ENCODE measurements at places on chromosomes 13 and 19.

DNA sequence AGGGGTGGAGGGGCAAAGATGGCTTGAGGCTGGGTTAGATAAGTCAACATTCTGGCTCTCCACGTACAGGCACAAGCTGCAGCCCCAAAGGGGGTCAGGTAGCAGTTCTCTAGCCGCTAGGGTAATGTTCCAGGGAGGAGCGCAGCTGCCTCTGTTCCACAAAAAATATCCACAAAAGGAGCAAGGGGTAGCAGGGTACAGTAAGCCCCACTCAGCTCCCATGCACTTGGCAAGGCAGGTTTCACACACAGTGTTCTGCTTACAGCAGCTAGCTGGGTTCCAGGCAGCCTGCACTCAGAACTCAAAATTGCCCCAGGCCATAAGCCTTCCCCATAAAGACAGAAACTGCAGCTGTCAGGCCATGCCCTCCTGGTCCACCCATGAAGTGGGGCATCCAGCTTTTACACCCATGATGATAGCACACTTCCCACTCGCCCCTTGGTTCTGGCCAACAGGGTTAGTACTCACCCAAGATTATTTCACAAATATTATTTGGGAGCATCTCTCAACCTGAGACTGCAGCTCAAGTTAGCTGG is 130.0 kb downstream of the CYSLTR2 start:
- no peak for DNase-seq

- DNase-seq, result no peak
Observed at GRCh38 chr13:102028868-102029267, 373.0 kb downstream of the FGF14 start.

DNA sequence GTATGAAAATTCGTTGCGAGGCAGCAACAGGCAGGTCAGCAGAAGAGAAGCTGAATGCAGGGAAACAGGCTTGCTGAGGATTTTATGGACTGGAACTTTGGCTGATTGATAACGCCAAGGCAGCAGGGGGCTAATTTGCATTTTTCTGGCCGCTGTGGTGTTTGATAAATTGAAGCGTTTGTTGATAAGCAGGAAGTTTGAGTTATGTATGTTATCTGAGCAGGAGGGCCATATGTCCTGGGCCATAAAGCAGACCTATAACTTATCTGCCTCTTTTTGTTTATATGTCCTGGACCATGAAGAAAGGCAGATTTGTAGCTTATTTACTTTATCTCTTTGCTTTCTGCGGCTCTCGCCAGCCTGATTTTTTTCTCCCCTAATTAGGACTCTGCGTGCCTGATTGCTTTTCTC is 65.9 kb downstream of the ZNF627 start:
- DNase-seq, result no peak

DNA sequence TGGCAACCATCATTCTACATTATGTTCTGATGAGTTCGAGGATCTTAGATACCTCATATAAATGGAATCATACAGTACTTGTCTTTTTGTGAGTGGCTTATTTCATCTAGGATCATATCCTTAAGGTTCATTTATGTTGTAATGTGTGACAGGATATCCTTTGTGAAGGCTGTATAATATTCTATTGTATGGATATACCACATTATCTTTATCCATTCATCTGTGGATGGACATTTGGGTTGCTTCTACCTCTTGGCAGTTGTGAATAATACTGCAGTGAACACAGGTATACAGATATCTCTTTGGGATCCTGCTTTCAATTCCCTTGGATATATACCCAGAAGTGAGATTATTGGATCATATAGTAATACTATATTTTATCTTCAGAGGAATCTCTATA is 33.2 kb upstream of the RFC3 start:
- DNase-seq, result no peak

DNA sequence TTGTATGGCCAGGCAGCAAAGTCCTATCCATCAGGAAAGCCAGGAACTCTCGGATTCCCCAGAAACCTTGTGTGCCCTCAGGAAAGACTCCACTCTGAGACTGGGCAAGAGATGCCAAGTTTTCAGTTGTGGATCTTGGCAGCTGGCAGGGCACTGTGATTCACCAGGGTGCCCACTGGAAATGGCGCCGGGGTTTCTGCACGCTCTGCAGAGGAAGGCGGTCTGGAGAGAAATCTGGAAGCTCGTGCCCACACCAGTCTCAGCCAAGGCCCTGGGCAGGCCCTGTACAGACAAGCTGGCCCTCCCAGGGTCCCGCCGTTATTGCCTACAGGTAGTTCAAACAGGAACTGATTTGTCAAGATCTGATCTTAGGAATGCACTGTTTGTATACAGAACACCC is 4.9 kb downstream of the NAPA start:
- no peak for DNase-seq

DNA sequence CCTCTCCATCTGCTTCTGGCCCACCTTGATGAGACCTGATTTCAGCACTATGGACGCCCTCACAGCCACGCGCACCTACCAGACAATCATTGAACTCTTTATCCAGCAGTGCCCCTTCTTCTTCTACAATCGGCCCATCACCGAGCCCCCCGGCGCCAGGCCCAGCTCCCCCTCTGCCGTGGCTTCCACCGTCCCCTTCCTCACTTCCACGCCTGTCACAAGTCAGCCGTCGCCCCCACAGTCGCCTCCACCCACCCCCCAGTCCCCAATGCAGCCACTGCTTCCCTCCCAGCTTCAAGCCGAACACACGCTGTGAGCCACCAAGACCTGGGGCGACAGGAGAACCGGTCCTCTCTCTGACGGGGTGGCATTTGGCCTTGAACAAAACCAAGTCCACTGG is 19.3 kb upstream of the NPAS1 start:
- no peak for DNase-seq

- no peak for DNase-seq
Observed at GRCh38 chr13:27404680-27405079, 19.7 kb upstream of the GTF3A start.

DNA sequence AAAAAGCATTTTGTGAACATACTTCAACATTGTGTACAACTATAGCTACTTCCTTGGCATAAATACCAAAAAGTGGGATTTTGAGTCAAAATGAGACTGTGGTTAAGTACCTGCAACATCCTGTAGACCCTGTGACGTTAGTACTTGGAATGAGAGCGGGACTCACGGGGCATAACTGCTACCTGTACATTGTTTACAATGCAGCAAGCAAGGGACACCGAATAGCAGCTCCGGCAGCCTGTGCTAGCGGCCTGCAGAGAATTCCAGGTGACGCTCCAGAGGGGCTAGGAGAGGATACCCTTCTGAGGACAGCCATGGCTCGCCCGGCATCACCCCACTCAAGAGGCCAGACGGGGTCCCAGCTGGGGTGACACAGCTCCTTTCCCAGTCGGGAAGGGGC is 824 bp upstream of the ZNF331 start:
- DNase-seq, result no peak
